ENCODE measurements at places on chromosomes 4 and X. TPM values are rescaled to one million over a fixed set of nuclear protein-coding genes. Genes with fewer than 3 reads are reported as not detected.

Gene DGAT2L6
- total RNA-seq = not detected

Gene PAGE1
- not detected for total RNA-seq

Gene SORCS2
- 0.37 TPM for total RNA-seq

Gene PHEX
- 0.27 TPM for total RNA-seq

Gene RRH
- total RNA-seq = 0.42 TPM

Gene CSAG1
- 1.2 TPM for total RNA-seq

Gene GPR78
- total RNA-seq = not detected

Gene TRIM61
- 0.15 TPM for total RNA-seq

Gene PABPC1L2B
- not detected for total RNA-seq

Gene RAB33A
- not detected for total RNA-seq

Gene SPANXD
- total RNA-seq = not detected

Gene ZNF81
- total RNA-seq = 4.8 TPM

Gene KCTD8
- not detected for total RNA-seq

Gene CETN2
- total RNA-seq = 20.9 TPM

Gene MAGEC3
- total RNA-seq = not detected

Gene GAB3
- total RNA-seq = 0.69 TPM

Gene EGF
- 0.57 TPM for total RNA-seq

Gene BTC
- 4.5 TPM for total RNA-seq

Gene KLB
- total RNA-seq = not detected

Gene MORC4
- total RNA-seq = 20.6 TPM

Gene FAM13A
- total RNA-seq = 17.2 TPM

Gene TXK
- total RNA-seq = 1.7 TPM

Gene CSAG3
- total RNA-seq = 44.1 TPM

Gene CDS1
- 14.6 TPM for total RNA-seq

Gene PAK3
- not detected for total RNA-seq

Gene CENPVL2
- total RNA-seq = not detected

Gene SYP
- 1.2 TPM for total RNA-seq

Gene EGFL6
- not detected for total RNA-seq

Gene GYPE
- total RNA-seq = not detected

Gene RS1
- not detected for total RNA-seq

Gene HEPH
- 0.44 TPM for total RNA-seq

Gene WDFY3
- 39.9 TPM for total RNA-seq

Gene TCEAL7
- 0.20 TPM for total RNA-seq
